OCI-LY7 (cell line): ENCODE measurements at places on chromosomes 5 and 9. TPM values are rescaled to one million over a fixed set of nuclear protein-coding genes. Genes with fewer than 3 reads are reported as not detected.

The ARL14EPL gene
- not detected in 2 replicates for total RNA-seq

The PCDHB14 gene
- total RNA-seq: not detected in 2 replicates

The NIM1K gene
- 0.68 TPM in 1 of 2 replicates, not detected in the other for total RNA-seq

The PCDHGA1 gene
- total RNA-seq: 1.7 and 1.9 TPM in 2 replicates

The PCDHA9 gene
- total RNA-seq: not detected in 2 replicates

The PDE8B gene
- total RNA-seq: 0.21 and 0.50 TPM in 2 replicates

The TLX3 gene
- not detected in 2 replicates for total RNA-seq

The RASEF gene
- total RNA-seq: not detected in 2 replicates

The PRSS3 gene
- not detected in 2 replicates for total RNA-seq

The BARHL1 gene
- not detected in 2 replicates for total RNA-seq

The PCDHA3 gene
- not detected in 2 replicates for total RNA-seq

The CDKN2B-AS1 gene
- 19.4 and 20.4 TPM in 2 replicates for total RNA-seq

The FOXD4L5 gene
- total RNA-seq: 0.93 and 1.5 TPM in 2 replicates

The CLPTM1L gene
- total RNA-seq: 395 and 396 TPM in 2 replicates

The PCDH12 gene
- total RNA-seq: not detected in 2 replicates

The RAI14 gene
- 8.0 and 12.3 TPM in 2 replicates for total RNA-seq

The LHX3 gene
- 0.15 TPM in 1 of 2 replicates, not detected in the other for total RNA-seq

The TCOF1 gene
- 104 and 108 TPM in 2 replicates for total RNA-seq

The RETREG1 gene
- 1.1 and 2.6 TPM in 2 replicates for total RNA-seq

The FOXD4L6 gene
- total RNA-seq: 0.29 TPM in 1 of 2 replicates, not detected in the other

The SLC4A9 gene
- total RNA-seq: 2.6 and 5.1 TPM in 2 replicates

The TRIM14 gene
- 26.0 and 31.2 TPM in 2 replicates for total RNA-seq

The SPZ1 gene
- total RNA-seq: not detected in 2 replicates

The HMGCR gene
- total RNA-seq: 93.3 and 124 TPM in 2 replicates

The OMD gene
- total RNA-seq: not detected in 2 replicates

The ADAMTS2 gene
- not detected in 2 replicates for total RNA-seq

The MEIKIN gene
- total RNA-seq: not detected in 2 replicates

The AQP3 gene
- total RNA-seq: 28.5 and 30.6 TPM in 2 replicates

The CDH9 gene
- total RNA-seq: not detected in 2 replicates

The ANGPTL2 gene
- not detected in 2 replicates for total RNA-seq

The NCS1 gene
- total RNA-seq: not detected in 2 replicates

The HEMGN gene
- 3.3 and 3.8 TPM in 2 replicates for total RNA-seq

The BTNL8 gene
- not detected in 2 replicates for total RNA-seq
